ENCODE measurements at places on chromosomes 1 and 21.
A peak's percentile ranks its signal among the peaks of the same experiment; 100 is the strongest.

DNA sequence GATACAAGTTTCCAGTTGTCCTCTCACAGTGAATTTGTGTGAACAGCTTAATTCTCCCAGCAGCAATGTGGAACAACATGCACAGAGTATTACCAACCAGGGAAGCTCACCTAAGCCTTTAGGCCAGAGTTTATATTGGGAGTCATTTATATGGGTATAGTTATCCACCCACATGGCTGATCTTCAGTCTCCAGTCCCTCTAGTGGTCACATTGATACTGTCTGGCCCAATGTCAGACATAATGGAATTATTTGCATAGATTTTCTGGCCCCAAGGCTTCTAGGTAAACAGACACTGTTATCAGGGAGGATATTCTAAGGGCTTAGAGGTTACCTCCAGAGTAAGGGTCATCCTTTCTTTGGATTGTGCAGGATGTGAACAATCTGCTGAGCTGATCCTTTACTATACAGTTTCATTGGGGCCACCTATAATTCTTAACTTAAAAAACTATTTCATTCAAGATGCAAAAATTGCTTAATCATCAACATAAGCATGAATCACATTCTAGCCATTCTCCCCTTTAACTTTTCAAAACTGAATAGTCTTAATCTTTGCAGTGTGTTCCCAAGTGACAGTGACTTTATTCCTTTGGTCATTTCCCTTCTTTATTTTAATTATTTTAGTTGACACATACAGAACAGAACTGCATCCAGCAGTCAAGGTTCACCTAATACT, 210.9 kb downstream of the LTN1 start:
- no peak for DNase-seq

DNA sequence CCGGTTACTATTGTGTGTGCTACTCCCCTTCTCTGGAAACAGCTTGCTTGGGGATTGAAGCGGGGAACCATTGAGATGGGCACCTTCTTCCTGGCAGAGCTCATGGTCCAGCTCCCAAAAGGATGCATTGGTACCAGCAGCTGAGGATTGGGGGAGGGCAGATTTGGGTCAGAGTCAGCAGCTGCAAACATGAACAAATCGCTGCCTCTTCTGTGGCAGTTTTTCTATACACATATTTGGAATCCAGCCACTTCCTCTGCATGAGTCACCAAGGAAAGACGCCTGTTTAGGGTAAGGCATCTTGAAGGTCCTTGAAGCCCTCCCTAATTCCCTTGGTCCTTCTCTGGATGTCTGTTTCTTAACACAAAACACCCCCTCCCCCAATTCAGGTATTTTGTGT, 104.7 kb downstream of the DAB1 start:
- no peak for DNase-seq

DNA sequence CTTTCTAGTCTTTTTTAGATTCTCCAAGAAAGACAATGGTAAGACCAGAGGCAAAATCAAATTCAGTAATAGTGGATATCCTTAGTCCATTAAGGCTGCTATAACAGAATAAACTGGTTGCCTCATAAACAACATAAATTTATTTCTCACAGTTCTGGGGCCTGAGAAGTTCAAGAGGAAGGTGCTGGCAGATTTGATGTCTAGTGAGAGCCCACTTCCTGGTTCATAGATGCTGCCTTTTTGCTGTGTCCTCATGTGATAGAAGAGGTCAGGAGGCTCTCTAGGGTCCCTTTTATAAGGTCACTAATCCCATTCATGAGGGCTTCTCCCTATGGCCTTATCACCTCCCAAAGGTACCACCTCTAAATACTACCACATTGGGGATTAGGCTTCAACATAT, 31.5 kb upstream of the BTG3 start:
- DNase-seq = no peak

DNA sequence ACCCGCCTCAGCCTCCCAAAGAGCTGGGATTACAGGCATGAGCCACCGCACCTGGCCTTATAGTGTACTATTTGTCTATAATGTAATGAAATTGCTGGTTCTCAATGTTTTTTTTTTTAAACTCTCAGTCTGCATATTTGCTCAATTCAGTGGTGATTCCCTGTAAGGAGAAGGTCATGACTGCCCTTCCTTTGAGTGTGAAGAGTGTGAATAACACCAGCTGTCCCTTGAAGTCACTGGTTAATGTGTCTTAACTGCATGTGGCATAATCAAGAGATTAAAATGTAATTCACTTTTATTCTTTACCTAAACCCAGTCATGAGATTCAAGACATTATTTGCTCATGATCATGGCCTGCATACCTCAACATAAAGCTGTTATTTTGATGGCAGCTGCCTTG, 30.5 kb downstream of the MTF2 start:
- DNase-seq = no peak

GRCh38 chr1:80056179-80056578, 1049.6 kb upstream of the ADGRL4 start:
- DNase-seq = no peak

DNA sequence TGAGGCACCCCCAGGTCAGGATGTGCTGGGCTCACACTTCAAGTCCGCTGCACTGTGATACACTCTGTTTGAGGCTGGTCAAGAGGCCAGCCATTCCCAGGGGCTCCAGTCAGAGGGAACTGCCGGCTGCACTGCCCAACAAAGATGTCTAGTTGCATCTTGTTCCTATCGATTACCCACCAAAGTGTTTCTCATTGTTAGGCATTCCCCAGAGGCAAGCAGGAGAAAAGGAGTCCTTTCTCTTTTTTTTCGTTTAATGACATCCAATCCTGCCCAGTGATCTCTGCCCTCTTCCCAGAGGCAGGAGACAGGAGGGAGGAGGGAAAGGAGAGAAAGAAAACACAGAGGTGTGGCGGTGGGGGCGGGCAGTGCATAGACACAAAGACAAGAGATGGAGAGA, 150.4 kb downstream of the OMA1 start:
- no peak for DNase-seq

DNA sequence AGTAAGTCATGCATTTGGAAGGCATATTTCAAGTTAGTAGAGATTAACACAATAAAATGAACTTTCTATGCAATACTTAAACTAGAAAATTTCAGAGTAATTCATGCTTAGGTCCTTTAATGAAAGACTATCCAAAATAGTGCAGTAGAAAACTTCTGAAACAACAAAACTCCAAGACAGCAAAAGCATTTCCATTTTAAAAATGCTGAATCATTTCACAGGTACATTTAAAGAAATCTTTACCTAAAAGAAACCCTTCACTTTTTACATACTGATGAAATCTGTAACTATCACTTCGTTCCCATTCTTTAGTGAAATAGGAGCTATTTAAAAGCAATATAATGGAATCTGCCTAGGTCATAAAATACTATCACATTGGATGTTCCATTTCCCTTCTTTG, 17.5 kb downstream of the CSDE1 start:
- no peak for DNase-seq

- peak; percentile 10 for DNase-seq
These were observed 3.5 kb downstream of the FMO2 start for GRCh38 chr1:171188388-171189266.

GRCh38 chr1:214445831-214446614, 105.4 kb downstream of the PTPN14 start:
- DNase-seq = no peak

GRCh38 chr1:57163325-57163724, 197.5 kb upstream of the C8B start:
- no peak for DNase-seq

GRCh38 chr1:14815175-14815877, 216.8 kb downstream of the KAZN start:
- no peak for DNase-seq

GRCh38 chr21:14313300-14313699, 69.6 kb downstream of the HSPA13 start:
- DNase-seq = no peak

DNA sequence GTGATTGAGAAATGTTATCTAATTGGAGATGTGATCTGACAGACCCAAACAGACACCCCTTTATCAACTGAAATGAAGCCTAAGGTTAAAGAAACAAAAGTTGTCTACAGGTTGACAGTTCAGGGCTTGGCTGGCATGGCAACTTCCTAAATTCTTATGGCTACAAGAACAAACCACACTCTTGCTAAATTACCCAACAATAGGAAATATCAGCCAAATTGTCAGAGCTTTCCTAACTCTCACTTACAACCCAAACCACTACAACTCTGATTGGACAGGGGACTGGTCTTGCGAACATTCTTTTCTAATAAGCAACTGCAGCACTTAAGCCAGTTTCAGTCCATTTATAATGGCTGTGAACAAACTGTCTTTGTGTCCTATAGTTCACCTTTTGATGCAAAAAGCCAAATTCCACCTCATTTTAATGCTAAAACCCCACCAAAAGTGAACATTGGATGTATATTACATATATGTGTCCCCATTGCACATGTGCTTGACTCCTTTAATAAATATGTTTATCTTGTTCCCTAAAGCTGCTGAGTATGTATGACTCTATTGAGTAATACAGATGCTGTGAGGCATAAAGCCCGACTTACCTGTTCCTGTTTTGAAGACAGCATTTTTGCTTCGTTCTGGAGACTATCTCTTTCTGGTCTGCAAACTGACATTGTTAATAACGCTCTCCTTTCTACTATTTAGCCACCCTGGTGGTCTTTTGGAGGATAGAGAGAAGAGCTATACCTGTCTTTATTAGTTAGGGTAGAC, 101.3 kb upstream of the HMCN1 start:
- no peak for DNase-seq

GRCh38 chr1:77076759-77077158, 142.5 kb downstream of the PIGK start:
- DNase-seq = no peak

- DNase-seq = no peak
These were observed 56.7 kb downstream of the OVGP1 start for GRCh38 chr1:111370871-111371270.

DNA sequence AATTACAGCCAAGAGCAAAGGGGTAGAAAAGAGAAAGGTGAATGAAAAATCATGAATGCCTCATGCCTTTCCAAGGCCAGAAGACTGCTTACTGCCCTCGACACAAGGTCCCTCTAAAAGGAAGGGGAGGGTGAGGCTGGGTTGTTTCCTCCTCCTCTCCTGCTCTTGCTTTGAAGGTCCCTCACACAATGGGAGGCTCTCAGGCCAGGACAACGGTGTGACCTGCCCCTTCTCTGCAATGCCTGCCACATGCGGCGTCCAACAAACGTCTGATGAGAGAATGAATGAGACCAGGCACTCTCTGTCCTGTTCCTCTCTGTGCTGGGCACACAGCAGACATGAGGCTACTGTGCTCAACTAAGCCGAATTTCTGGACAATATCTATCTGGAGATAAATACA, 51.3 kb downstream of the SSBP3 start:
- DNase-seq = no peak

DNA sequence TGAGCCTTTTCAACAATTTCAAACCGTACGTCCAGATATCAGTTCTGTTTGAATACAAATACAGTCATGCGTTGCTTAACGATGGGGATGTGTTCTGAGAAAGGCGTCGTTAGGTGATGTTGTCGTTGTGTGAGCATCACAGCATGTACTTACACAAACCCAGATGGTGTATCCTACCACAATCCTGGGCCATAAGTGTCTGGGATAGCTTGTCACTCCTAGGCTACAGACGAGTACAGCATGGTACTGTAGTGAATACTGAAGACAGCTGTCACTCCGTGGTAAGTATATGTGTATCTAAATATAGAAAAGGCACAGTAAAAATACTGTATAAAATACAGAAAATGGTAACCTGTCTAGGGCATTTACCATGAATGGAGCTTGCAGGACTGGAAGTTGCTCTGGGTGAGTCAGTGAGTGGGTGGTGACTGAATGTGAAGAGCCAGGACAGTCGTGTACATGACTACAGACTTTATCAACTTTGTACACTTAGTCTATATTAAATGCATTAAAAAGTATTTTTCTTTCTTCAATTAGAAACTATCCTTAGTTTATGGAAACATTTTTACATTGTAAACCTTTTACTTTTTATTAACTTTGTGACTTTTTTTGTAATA, 10.5 kb upstream of the OR2W3 start:
- no peak for DNase-seq

- DNase-seq = no peak
These were observed 8.8 kb upstream of the CCDC27 start for GRCh38 chr1:3743421-3743820.

GRCh38 chr1:10694633-10695627, 101.5 kb downstream of the CASZ1 start:
- DNase-seq = peak; percentile 67

- no peak for DNase-seq
These were observed 11.6 kb downstream of the IVNS1ABP start for GRCh38 chr1:185305419-185305818.

DNA sequence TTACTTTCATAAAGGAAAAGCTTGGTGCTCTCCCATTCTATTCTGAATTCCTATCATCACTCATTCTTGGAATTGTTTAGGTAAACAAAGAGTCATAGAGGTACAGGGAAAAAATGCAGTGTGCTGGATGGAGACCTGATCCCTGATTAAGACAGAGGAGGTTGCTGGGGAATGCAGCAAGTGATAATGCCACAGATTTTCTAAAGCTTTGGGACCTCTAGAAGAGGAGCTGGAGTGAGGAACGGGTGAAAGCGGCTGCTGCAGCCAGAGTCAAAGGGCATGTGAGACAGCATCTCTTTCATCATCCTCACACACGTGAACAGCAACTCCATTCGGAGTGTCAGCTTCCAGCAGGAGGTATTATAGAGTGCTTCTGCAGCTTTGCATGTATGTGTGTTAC, 54.9 kb upstream of the DIPK1A start:
- no peak for DNase-seq
